Adrenal gland (tissue), 19 donors: ENCODE measurements at places on chromosomes 6 and 20. TPM values are rescaled to one million over a fixed set of nuclear protein-coding genes. Genes with fewer than 3 reads are reported as not detected.

The C6orf15 gene
- total RNA-seq: not detected

The PROKR2 gene
- not detected for total RNA-seq

DNA sequence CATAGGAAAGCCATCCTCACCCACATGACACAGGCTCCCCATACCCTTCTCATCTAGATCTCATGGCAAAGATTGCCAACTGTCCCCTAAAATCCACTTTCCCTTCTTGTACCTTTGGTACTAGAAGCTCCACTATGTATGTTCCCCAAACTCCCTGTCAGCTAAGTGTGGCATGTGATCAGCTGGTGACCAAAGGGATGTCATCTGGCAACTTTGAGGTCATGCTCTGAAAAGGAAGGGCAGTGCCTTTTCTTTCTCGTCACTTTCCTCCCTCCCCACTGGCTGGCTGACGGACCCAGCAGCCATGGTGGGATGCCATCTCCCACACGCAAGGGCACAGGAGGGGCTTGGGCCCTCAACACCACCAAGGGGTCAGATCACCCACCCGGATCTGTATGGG, 23.8 kb upstream of the TAF8 start:
- no peak for DNase-seq
- no peak overlapping the region for H3K4me3 ChIP-seq
- no peak overlapping the region for H3K27ac ChIP-seq
- peaks cover 39% of the 10 kb centered on the region for H3K4me1 ChIP-seq

DNA sequence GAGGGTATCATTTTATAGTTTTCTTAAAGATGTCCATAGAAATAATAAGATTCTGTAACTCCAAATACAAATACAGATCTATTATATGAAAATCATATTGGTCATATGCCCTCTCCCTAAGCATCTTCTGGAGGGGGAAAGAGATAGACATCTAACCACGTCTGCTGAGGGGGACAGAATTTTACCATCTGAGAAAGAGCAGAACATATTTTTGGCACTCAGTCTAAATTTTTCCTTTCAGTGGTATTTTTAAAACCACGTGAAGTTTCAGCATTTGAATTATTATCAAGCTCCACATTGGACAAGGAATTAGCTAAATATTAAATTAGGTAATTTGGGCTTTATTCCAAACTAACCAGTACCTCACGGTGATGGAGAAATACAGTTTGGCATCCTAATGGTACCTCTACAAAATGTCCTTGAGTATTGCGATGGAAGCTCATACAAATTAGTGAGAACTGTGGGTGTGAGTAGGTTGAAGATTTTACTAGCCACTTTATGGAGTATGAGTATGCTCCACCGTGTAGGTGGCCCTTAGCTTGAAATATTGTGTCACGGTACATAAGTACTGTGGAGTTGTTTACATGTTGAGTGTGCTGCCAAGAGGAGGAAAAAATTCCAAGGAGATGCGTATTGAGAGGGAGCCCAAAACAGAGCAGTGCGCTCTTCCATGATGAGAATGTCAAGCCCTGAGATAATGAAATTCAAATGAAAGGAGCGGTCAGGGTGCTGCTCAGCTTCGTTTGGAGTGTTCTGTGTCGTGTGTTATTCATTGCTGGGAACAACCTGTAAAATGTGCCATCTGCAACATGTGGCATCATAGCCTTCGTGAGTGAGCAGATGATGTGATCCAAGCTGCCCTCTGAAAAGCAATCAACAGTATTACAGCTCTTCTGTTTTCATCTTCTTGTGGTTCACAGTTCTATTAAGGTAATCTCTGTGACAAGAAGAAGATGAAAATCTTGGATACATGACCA, 48.4 kb upstream of the PHACTR2 start:
- H3K4me1 ChIP-seq: no peaks in the 10 kb centered on the region
- no peak overlapping the region for H3K27ac ChIP-seq
- DNase-seq: no peak
- no peaks in the 10 kb centered on the region for H3K27me3 ChIP-seq

DNA sequence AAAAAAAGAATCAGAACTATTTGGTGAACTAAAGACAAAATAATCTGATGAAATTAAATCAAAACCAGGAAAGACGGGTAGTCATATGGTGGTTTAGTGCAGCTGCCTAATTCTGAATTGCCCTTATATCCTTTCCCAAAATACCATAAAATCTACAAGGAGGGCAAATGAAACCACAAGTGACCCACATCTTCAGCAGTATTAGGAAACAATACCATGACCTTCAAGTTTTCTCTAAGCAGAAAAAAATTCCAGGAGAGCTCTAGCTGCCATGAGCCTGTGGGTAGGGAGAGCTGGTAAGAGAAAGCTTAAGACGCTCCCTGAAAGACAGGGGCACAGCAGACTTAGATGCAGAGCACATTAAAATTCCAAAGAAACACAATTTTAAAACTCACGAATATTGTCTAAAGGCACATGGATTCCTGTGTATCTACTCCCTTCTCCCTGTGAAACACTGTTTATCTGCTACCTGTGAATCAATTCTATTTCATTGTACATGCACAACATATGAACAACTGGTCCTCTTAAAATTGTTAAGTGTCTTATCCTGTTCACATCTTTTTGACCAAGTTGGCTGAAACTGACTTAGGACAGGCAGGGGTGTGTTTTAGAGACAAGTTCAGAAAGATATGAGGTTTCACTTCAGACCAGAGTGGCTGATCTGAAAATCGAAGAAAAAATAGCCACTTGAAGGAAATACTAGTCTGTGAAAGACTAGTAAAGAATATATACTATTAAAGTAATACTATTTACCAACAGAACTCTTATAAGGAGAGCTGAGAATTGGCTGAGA, 153.6 kb upstream of the SHLD1 start:
- peak; percentile 17 for DNase-seq
- no peaks in the 10 kb centered on the region for H3K27me3 ChIP-seq
- H3K27ac ChIP-seq: no peak overlapping the region
- H3K4me3 ChIP-seq: no peak overlapping the region
- H3K4me1 ChIP-seq: peaks cover 19% of the 10 kb centered on the region
